Activated T-cell treated with anti-CD3 and anti-CD28 coated beads, Interleukin-2, amount 50 U/mL, for 4 hours (primary cell): ENCODE measurements at places on chromosomes 4 and X. TPM values are rescaled to one million over a fixed set of nuclear protein-coding genes. Genes with fewer than 3 reads are reported as not detected.

- DNase-seq = no peak
Measured at GRCh38 chrX:142428916-142429315, 223.8 kb upstream of the MAGEC2 start.

DNA sequence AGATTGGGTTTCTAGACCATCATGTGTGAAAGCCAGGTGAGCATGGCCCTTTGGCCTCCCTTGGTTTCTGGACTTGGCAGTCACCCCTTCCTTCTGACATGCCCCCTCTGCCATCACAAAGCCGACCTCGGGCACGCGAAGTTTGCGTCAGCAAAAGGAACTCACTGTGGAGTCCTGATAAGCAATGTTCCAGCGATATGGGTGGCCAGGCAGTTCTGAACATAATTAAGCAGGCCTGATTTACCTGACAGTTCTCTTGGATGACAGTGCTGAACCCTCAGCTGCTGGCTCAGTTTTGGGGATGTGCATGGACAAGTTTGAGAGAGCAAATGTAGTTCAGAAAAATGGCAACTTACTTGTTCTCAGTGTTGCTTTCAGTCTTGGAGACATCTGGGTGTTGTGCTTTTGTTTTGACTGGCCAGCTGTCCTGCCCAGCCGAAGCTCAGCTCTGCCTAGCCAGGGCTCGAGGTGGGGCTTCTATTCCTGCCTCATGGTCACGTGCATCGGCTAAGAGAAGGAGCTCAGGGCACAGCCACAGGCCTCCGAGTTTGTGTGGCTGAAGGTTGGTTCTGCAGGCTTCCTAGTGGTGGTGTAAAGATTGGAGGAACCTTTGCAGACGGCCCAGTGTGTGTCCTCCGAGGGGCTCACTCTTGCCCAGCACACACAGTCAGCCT, 78.3 kb downstream of the CLDN34 start:
- DNase-seq = no peak

DNA sequence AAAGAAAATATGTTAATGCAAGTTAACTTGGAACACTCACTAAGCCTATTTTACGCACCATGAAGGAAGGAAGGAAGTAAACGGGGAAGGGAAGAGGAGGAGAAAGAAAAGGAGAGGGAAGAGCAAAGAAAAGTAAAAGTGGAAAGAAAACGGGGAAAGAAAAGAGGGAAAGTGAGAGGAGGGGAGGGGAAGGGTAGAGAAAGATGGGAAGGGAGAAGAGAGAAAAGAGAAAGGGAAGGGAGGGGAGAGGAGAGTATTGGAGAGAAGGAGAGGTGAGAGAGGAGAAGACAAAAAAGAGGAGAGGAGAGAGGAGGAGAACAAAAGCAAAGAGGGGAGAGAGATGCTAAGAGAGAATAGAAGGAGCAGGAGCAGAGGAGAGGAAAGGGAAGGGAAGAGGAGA, 224.1 kb downstream of the SLITRK2 start:
- no peak for DNase-seq

DNA sequence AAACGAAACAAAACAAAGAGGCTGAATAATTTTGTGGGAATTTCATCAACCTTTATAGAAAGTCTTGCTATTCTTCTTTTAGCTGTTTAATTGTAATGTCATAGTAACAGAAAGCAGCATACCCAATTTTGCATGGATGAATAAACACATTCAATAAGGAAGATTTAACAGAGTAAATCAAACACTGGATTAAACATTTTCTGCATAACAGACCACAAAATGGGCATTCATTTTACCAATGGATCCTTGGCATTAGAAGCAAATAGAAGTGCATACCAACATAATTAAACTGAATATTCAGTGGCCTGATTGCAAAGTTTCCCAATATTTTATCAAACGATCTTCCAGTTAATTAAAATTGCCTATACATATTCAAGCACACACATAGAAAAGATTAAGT, 4.4 kb upstream of the CHM start:
- no peak for DNase-seq

DNA sequence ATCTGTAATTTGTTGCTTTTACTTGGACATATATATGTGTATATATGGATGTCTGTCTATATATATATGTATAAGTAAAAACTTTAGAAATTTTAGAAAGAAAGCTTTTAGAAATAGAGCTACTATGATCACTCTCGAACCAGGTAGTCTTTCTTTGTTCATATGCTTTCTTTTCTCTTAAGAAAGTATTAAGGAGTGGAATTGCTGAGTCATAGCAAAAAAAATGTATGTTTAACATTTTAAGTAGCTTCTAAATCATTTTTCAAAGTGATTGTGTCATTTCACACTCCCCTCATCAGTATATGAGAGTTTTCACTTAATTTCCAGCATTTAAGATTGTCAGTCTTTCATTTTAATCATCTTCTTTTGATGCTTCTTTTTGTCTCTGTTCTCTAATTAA, 447.9 kb upstream of the TECRL start:
- no peak for DNase-seq

GRCh38 chr4:35461931-35462659, 782.2 kb downstream of the ARAP2 start:
- no peak for DNase-seq

DNA sequence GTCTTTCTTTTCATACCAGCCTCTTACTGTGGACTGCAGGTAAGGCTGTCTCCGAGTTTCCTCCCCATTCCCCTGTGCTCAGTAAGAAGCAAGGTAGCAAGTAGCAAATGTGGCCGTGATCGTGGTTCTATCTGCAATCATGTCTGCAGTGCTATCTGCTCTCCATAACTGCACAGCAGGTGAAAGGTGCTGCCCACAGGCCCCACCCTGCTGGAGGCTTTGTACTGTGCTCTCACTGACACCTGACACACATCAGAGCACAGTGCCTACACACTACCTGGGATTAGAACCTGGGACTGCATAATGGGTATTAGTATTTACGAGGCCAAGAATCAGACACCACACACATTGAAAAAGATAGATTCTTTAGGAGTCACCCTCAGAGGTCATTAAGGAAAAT, 15.3 kb downstream of the PGRMC1 start:
- no peak for DNase-seq

- DNase-seq = no peak
Measured at GRCh38 chrX:1584237-1585011, 7.0 kb upstream of the AKAP17A start.

DNA sequence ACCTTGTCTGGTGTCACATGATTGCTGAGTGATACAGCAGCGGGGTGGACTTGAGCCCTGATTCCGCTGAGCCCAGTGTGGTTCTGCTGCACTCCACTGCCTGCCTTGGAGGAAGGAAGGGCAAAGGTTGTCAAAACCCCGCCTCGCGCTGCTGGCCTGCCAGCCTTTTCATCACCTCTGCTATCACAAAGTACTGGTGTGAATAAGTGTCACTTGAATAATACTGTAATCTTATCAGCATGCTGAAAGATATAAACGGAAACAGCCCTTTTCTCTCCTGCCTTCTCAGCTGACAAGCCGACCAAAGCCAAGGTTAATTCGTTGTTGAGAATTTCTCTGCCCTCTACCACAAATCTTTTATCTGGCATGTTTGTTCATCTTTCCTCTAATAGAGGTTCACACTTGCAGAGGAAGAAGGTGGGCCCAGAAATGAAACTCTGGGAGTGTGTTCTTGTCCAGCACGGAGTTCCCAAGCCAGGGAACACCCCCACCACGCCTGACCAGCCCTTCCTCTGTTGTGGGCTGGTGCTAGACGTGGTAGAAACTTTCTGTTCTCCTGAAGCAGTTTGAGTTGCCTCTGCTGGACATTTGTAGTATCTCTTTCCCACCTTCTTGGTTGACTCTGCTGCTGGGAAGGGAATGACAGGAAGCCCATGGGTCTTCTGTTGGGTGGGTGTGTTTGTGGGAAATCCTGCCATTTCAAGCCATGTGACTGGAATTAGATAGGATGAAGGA, 21.5 kb downstream of the FHDC1 start:
- DNase-seq = no peak

GRCh38 chr4:30939069-30939468, 218.9 kb downstream of the PCDH7 start:
- no peak for DNase-seq

- no peak for DNase-seq
Measured at GRCh38 chr4:123555807-123556273, 159.2 kb downstream of the SPRY1 start.

DNA sequence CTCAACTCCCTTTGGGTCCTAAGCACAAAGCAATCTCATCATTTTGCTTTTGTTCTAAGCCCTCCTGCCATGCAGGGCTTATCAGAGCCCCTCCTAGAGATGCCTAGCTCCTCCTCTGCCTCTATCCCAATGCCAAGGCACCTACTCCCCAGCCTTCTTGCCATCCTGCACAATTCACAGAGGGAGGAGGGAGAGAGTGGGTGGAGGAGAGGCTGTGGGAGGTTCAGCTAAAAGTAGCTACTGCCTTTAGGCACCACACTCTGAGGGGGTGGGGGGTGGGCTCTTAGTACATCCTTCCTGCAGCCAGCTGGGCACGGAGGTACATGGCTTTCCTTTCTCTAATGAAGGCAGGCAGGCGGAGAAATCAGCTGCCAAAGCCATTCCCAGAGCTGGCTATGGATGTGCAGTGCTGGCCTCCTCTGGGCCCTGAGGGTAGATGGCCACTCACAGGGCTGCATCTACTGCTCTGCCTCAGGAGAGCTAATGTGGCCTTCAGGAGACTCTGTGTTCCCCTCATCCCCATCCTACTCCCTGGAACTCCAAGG, 40.1 kb downstream of the ARHGEF9 start:
- no peak for DNase-seq

- DNase-seq = no peak
Measured at GRCh38 chr4:56764223-56764622, 57.3 kb downstream of the SPINK2 start.

DNA sequence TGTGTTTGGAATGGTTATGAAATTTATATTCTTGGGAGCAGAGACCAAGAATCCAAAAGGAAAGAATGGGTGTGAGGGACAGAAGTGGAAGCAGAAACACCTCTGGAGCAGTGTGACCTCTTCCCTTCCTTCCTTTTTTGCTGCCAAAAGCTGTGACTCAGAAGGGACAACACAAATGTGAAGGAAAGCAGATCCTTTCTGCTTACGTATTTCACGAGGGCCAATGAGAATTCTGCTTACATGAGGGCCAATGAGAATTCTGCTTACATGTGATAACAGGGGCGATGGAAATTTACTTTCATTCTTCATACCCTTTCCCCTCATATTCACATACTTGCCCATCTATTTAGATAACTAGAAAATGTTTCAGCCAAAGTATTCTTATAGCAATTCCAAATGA, 404.6 kb downstream of the PRDM5 start:
- DNase-seq = no peak

DNA sequence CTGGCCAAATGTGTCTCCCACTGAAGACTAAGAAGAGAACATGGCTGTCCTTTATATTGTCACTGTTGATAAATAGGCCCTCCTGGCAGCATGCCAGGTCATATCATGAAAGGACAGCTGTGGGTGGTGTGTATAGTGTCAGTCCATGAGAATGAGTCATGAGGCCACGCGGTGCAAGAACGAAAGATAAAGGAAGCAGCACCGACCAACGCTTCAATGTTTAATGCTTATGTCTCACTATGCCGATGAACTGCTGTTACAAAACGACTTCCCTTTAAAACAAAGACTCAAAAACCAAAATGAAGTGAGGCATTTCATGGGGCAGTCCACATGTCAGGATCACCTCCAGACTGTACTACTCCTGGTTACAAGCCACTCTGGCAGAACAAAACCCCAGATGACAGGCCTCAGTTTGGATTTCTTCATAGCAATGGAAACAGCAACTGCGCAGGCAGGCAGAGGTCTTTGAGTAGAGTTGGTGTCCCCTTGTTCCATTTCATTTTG, 5.2 kb upstream of the TCEANC start:
- peak; percentile 57 for DNase-seq

DNA sequence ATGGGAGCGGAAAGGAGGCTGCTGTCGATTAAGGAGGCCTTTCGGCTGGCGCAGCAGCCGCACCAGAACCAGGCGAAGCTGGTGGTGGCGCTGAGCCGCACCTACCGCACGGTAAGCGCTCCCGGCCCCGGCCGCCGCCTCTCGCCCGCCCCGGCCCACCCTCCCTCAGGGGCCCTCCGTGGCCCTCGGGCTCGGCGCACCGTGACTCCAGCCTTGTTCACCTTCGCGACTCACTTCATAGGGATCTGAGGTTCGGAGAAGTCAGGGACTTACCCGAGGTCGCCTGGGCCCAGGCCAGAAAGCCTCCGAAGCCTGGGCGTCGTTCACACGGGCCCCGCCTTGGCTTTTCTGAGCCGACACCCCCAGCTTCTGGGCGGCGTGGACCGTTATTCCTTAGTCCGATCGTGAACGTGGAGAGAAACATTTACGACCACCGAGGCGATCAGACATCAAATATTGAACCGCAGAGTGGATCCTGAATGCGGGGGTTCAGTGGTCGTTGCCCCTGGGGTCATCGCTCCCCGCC, 362 bp downstream of the NCAPG start:
- DNase-seq = no peak

- no peak for DNase-seq
Measured at GRCh38 chrX:39982948-39983347, 114.8 kb downstream of the BCOR start.

- peak; percentile 46 for DNase-seq
Measured at GRCh38 chrX:120213438-120214265, 37.0 kb upstream of the ZBTB33 start.

GRCh38 chrX:138853936-138854335, 142.4 kb upstream of the FGF13 start:
- DNase-seq = no peak

DNA sequence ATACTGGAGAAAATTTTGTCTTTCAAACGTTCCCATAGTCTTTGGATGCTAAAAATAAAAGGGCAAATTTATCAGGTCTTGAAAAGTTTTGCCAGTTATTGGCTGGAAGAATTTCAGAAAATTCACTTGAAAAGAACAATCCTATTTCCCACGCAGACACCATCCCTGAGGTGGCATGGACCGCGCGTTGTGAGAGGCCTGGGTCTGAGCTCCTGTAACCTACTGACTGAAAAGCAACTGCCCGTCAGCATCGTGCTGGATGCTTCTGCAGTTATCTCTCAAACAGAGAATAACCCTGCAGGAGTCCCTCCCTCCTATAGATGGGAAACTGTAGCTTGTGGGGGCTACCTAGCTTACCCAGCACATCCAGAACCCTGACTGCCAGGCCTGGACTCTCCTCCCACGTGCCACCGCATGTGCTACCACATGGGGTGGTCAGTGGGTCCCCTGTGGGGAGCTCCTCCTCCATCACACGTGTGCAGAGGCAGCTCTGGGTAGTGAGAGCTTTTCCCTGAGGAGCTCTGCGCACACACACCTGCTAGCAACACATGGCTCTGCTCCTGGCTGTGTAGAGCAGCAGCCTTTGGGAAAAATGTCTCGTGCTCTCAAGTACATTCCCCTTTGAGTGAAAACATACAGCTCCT, 36.1 kb downstream of the NSG1 start:
- DNase-seq = no peak

GRCh38 chrX:124388562-124388961, 42.2 kb downstream of the SH2D1A start:
- DNase-seq = peak; percentile 57

GRCh38 chrX:41703574-41704029, 14.8 kb downstream of the GPR34 start:
- DNase-seq = no peak

PABPC5 gene
- not detected for total RNA-seq

ARMCX6 gene
- 53.4 TPM for total RNA-seq

CENPVL3 gene
- 0.56 TPM for total RNA-seq

RPS6KA3 gene
- total RNA-seq = 51.7 TPM

F8A3 gene
- total RNA-seq = 8.6 TPM

ITGB1BP2 gene
- total RNA-seq = 3.1 TPM

RASL11B gene
- 0.16 TPM for total RNA-seq

PCDH11X gene
- total RNA-seq = not detected

SPACA5 gene
- total RNA-seq = not detected
